CD4-positive, alpha-beta T cell (primary cell): ENCODE measurements at places on chromosomes 2 and 18. TPM values are rescaled to one million over a fixed set of nuclear protein-coding genes. Genes with fewer than 3 reads are reported as not detected.

The CD302 gene
- total RNA-seq, result 1.0 TPM

The INPP5D gene
- 141 TPM for total RNA-seq

The PARD6G gene
- total RNA-seq, result 0.38 TPM

GRCh38 chr18:62933261-62933887, 218.0 kb downstream of the PHLPP1 start:
- DNase-seq, result no peak
